ENCODE measurements at places on chromosomes 1 and 21.

DNA sequence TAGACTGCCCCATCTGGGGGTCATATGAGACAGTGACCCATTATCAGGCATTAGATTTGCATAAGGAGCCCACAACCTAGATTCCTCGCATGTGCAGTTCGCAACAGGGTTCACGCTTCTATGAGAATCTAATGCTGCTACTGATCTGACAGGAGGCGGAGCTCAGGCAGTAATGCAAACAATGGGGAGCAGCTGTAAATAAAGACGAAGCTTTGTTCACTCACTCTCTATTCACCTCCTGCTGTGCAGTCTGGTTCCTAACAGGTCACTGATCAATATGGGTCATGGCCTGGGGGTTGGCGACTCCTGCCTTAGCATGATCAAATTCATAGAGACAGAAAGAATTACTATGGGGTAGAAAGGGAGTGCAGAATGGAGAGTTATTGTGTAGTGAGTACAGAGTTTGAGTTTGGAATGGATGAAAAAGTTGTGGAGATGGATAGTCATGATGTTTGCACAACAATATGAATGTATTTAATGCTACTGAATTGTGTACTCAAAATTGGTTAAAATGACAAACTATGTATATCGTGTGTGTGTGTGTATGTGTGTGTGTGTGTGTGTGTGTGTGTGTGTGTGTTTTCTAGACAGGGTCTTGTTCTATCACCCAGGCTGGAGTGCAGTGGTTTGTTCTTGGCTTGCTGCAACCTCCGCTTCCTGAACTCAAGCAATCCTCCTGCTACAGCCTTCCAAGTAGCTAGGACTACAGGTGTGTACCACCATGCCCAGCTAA, 42.2 kb downstream of the BTF3L4 start:
- DNase-seq, result no peak

DNA sequence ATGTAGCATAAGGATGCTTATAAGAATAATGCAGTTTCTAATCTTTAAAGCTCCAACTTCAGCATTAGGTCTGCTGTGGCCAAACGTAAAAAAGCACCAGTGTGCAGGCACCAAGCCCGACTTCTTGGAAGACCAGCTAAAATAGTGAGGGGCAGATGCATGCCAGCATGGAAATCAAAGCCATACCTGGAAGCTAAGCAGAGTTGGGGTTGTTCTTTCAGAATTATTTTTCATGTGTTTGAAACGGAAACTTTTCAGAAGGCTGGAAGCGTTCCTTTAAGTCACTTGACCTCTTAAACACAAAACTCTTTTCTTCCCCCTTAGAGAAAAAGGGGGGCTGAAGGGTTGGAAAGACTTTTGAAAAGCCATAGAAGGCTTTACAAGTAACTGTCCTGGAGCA, 329.2 kb upstream of the C1orf87 start:
- no peak for DNase-seq

DNA sequence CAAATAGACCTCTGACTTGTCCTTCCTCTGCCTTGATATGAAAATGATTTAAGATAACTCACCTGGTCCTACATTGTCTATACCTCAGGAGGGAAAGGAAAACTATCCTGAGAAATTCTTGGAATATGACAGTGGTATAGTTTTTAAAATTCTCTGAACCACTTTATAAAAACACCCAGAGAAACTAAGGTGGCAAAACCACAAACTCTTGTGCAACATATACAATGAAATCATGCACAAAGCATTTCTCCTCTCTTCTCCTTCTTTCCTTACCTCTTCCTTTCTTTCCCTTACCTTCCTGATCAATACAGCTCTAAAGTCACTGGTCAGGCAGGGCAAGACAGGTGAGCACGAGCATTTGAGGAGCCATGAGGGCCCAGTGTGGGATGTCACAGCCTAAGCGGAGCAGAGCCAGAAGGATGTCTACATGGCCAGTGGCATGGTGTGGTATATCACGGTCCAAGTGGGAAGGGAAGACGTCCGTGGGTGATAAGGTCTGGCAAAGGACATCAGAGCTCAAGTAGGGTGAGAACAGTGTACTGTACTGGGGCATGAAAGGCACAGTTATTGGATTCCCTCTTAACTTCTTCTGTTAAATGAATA, 543.3 kb downstream of the DPYD start:
- no peak for DNase-seq

GRCh38 chr1:16903054-16903453, 7.3 kb downstream of the RNU1-2 start:
- no peak for DNase-seq

DNA sequence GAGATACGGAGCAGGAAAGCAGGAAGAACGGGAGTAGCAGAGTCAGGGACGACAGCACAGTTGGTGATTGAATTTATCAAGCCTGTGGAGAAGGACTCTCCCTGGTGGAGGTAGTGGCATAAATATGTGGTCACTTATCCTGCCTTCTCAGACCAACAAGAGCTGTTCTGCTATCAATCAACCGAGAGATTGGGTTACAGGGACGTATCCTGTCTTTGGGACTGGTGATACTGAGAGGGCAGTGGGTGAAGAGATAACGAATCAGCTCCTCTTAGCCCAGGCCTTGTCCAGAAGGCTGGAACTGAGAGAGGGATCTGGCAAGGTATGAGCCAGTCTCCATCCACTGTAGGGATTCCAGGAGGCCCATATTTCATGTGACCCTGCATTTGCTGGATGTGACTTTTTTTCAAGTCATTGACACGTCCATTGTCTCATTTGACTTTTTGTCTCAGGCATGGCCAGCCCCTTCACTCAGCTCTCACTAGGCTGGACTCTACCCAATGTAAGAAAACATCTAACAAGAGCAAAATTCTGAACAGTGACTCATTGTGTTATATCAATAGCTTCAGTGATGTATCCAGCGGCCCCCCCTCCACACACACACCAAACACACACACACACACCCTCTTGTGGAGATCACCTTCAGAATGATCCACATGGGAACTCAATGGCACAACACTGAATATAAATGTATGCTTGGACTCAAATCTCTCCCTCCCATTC, 11.3 kb downstream of the C1orf116 start:
- no peak for DNase-seq

All from hepatic stellate cell (primary cell).